ENCODE measurements at places on chromosomes 3 and 15.

- DNase-seq, result no peak
Observed at GRCh38 chr3:63304421-63304820, 26.3 kb downstream of the SYNPR start.

DNA sequence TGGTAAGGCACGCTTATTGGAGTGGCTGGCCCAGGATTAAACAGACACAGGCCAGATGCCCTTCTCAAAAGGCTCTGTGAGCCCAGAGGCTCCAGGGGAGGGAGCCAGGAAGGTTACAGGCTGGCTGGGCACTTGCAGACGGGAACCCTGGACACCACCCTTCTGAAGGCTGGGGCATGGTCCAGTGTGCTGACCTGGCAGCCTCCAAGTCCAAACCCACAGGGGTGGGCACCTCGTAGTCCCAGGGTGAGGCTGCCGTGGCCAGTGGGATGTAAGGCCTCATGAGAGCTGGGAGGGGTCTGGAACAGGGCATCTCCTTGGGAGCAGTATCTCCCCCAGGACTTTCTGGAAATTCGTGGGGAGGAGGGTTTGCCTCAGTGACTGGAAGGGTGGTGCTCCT lies 19.6 kb downstream of the EFCC1 start:
- no peak for DNase-seq

DNA sequence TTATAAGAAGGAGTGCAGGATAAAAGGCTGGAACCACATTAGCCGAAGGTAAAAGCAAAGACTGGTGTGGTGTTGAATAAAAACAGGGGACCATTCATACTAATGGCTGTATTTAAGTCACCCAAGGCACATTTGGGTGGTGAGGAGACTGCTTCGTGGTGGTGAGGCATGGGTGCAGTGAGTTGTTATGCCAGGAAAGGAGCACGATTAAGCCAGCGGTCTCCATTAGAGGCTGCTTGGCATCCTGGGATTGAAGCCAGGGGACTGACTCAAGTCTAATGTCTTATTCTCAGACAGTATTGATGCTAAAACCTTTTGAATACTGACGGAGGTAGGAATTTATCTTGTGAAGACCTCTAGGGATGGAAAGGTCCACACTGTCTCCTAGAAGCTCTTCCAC lies 21.9 kb downstream of the FEM1B start:
- DNase-seq, result no peak

DNA sequence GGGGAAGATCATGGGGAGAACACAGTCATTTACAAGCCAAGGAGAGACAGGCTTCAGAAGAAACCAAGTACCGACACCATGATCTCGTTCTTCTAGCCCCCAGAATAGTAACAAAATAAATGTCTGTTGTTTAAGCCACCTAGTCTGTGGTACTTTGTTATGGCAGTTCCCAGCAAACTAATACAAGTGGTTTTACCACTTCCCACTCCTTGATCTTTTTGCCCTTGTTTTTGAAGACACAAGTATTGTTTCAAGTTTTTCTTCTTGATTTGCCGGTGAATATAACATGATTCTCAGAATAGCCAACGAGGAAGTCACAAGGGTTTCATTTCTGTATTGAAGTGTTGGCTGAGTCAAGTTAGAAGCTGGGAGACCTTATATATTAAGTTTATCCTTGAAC lies 220.3 kb downstream of the SOX2 start:
- no peak for DNase-seq
